ELF-1 (cell line): ENCODE measurements at places on chromosomes 6 and 20.

DNA sequence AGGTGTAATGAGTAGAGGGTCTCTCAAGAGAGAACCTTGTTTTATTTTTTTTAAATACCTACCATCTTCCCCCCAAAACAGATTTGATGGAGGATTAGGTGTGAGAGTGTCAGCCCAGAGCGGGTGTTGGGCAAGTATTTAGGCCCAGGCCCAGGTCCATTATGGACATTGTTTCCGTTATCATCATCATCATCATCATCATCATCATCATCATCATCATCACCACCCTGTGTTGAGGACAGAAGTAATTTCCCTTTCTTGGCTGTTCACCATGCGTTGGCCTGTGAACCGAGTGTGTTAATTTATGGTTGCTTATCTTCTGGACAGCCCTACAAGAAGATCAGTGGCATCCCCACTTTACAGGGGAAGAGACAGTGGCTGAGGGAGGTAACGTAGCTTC is 28.6 kb downstream of the PSMF1 start:
- DNase-seq = no peak

GRCh38 chr6:108715832-108716231 is 132.4 kb upstream of the ARMC2 start:
- DNase-seq = no peak

DNA sequence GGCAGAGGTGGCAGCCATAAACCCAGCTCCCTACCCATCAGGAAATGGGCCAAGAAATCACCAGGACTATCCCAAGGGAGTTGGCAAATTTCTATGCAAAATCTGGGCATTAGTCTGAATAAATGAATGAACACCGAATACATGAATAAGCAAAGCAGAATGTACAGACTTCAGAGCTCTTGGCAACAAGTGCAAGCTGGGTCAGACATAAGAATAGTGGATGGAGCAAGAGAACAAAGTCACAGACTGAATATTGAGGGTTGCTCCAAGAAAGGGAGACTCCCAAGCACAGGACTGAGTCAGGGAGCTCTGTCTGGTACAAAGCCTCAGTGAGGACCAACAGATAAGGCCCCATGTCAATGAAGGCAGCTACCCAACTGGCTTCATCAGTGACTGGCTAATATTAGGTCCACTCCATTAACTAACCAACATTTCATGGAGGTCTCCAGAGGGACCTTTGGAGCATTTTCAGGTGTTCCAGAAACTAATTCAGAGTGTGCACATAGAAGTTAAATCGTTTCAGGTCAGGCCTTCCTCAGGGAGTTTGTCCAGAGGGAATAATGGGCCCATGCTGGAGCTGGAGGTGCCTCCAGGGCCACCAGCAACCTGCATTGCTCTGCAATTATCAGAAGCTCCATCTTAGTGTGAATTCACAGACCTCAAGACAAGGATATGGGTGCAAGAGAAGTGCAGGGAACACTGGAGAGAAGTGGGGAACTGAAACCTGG is 191.5 kb upstream of the RALGAPA2 start:
- DNase-seq = no peak

DNA sequence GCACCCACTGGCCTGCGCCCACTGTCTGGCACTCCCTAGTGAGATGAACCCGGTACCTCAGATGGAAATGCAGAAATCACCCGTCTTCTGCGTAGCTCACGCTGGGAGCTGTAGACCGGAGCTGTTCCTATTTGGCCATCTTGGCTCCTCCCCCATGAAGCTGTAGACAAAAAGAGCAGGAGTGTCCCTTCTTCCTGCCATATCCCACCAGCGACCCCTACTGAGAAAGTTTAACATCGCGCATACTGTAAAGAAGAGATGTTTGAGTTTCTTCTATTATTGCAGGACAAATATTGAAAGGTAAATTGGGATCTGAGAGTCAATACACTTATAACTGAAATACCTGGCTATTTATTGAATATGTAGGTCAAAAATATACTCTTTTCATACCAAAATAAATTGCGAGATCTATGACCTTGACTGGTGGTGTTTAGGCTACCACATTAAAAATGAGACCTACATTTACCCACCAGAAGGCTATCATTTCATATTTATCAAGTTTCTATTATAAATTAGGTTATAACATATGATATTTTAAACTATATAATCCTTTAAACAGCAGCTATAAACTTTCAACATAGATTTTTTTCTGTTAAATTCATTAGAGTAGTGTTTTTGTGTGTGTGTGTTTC is 586.3 kb downstream of the HTR1B start:
- DNase-seq = peak; percentile 84

DNA sequence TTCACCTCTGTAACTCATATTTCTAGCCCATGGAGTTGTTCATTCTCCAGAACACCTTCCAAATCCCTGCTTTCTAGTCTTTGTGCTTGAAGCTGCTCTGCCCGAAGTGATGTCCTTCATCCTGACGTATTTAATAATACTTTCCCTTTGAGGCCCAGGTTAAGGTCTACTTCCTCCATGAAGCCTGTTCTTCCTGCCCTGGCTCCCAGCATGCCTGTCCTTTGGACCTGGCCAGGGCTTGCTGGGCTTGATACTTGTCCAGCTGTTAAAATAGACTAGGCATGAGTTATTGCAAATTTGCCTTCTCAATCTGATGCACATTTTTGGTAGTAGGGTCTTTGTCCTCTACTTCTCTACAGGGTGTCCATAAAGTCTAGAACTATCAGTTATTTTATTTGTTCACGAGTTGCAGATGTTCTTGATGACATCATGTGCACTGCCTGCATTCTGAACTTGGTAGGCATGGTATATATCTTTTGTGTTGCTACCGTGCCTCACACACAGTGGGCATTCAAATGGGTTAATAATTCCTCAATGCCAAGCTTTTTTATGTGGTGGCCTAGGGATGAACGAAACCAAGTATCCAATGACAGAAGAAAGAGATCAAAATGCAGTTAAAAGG is 3.1 kb upstream of the MAP7 start:
- DNase-seq = no peak

- peak; percentile 68 for DNase-seq
These were observed 414.0 kb downstream of the MAFB start for GRCh38 chr20:40274912-40275533.

- DNase-seq = no peak
These were observed 54.3 kb downstream of the RWDD2A start for GRCh38 chr6:83247471-83247870.

GRCh38 chr6:134123666-134124208 is 71.3 kb upstream of the SLC2A12 start:
- DNase-seq = peak; percentile 59

DNA sequence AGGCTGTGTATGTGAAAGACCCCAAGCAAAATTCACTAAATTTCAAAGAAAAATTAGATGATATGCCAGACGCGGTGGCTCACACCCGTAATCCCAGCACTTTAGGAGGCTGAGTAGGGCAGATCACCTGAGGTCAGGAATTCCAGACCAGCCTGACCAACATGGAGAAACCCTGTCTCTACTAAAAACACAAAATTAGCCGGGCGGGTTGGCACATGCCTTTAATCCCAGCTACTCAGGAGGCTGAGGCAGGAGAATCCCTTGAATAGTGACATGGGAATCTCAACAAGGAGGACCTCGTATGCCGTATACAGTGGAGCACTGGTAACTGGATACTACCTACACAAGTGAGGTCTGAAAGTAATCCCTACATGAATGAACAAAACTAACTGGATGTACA is 92.7 kb upstream of the JARID2 start:
- DNase-seq = no peak

- DNase-seq = no peak
These were observed 11.5 kb upstream of the CARMIL1 start for GRCh38 chr6:25267662-25268061.

DNA sequence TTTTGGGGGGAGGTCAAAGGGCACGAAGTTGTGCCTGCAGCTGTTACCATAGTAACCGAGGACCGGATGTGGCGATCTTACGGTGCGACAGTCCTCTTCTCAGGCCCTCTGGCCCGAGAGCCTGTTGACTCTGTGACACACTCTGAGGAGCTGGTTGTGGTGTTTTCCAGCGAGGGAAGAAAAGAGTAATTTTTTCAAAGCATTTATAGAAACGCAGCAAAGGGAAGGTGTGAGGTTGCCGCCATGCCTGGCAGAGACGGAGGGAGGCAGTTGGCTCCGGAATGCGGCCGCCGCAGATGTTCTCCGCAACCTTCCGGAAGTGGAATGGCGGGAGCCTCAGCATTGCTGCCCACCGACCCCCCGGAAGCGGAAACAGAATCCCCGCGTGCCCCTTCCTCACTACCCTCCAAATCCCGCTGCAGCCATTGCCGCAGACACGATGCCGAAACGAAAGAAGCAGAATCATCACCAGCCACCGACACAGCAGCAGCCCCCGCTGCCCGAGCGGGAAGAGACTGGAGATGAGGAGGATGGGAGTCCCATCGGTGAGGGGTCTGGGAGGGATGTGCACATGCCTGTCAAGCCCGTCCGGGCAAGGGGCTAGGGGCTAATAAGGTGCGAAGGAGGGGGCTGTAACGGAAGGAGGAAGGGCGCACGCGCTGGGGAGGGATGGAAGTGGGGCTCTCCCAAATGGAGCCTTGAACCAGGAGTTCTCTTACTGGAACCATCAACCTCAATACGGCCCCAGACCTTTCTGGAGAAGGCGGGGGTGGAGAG is at the start of gene PRR3:
TSS of gene PRR3 (plus strand) at position 390 of the 777 bp plus-strand sequence. CDS start at position 440, 50 bp downstream.
- peak; percentile 97 for DNase-seq

- DNase-seq = no peak
These were observed 73.6 kb upstream of the HCRTR2 start for GRCh38 chr6:55100686-55101085.

- DNase-seq = no peak
These were observed at the start of gene ITPR3 for GRCh38 chr6:33620856-33621710. Gene ITPR3 (plus strand): TSS chr6:33621322. CDS start chr6:33621603, 281 bp downstream.

- DNase-seq = no peak
These were observed 8.7 kb downstream of the JAG1 start for GRCh38 chr20:10665027-10665561.

DNA sequence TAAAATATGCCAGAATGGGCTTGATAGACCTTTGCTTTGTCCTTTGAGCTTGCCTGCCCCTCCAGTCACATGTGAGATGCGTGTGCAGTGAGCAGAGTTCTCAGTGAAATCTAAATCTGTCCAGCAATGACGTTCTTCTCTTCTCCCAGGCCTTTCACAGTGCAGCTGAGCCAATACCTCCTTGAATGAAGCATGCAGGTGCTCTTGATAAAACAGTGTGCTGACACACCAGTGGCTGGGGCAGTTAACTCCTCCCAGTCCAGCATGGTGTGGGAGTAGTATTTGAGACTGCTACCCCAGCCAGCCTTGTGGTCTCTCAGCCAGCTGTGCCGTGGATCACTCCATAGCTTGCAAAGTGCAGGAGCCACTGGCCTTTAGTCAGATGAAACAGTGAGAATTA is 240.5 kb downstream of the FARS2 start:
- DNase-seq = no peak

DNA sequence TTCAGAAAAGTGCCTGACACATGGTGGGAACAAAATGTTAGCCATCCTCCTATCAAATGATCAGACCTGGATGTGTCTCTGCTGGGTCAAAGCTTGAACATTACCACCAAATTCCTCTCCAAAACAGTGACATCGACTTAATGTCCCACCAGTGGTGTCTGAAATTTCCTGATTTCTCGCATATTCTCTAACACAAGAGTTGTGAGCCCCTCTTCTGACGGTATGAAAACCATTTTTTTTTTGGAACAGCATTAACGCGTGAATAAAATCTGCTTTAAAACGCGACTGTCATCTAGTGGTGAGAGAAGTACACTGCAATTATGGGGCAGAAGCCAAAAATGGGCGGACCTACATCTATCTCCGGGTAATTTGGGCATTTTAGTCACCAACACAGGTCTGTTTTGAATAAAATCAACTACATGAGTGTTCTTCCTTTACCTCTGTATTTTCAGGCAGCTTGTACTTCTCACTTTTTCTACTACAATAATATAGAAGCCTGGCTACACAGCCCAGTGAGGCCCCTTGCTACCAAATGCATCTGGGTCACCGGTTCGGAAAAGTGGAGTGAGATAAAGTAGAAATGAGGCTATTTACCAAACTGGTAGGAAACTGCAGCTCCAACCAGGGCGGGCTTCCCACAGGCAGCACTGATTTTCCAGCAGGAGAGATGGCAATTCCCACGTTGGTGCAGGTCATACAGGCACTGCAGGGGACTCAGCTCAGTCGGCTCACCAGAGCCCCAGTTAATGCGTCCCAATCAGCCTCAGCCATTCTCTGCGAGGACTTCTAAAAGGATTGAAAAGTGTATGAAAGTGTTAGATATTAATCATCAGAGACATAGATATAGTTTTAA is 27.4 kb downstream of the MGME1 start:
- DNase-seq = peak; percentile 43

DNA sequence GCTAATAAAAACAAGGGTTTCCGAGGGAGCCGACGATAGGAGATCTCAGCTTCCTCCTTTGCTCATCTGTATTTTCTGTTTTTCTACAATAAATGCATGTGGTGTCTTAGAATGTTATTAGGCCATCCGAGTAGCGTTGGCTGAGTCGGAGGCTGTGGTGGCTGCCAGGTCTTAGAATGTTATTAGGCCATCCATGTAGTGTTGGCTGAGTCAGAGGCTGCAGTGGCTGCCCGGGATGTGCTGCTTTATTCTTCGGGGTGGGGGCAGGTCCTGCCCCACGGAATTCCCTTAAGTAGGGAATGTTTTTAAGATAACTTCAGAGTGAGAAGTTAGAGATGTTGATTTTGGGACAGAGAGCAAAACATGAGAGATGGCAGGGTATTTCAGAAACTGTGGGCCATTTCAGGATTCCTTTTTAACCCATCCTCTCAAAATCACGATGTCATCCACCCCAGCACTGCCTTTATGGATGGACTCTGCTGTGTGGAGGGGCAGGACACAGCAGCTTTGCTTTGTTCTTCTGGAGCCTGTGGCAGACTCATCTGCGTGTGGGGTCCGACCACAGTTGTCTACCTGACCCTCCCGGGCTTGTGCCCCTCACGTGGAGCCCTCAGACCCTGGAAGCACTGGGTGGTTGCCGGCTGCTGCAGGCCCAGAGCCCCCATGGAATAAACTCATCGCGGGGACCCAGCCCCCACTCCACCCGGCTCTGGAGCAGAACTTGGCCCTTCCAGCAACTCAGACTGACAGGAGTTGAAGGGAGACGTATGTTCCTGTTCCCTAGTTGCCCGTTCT is 20.4 kb downstream of the OSBPL2 start:
- no peak for DNase-seq

- no peak for DNase-seq
These were observed 61.0 kb upstream of the MAFB start for GRCh38 chr20:40749985-40750506.

DNA sequence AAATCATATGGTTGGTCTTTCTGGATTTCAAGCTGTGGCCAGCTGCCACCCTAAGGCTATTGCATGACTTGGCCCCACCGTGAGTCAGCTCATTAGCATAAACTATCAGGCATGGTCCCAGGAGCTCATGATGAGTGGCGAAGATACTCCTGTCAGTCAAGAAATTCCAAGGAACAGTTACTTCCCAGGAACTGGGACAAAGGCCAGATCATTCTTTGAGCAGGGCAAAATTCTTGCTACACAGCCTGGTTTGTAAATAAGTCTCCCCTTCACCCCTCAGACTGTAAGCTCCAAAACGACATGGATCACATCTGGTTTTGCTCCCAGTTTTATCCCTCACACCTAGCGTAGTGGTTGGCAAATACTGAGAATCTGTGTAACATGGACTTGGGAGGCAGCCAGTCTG is 33.0 kb upstream of the KIAA1586 start:
- DNase-seq = peak; percentile 75
